ENCODE measurements at places on chromosomes 6 and 20.

DNA sequence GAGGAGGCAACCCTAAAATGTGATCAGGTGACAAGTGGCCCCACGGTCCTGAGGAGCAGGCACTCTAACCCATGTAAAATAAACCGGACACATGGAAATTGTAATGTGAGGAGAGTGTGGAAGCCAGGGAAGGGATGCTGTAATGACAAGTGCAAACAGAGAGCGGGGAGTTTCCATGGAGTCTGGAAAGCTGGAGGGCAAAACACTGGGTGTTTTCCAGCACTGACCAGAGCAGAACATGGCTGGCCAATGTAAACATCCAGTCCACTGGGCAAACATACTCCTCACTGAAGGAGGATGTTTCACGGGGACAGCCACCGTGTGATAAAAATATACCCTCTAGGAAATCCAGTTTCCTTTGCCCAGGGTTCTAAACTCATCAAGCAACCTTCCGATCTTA is 219.0 kb upstream of the JARID2 start:
- DNase-seq: no peak

DNA sequence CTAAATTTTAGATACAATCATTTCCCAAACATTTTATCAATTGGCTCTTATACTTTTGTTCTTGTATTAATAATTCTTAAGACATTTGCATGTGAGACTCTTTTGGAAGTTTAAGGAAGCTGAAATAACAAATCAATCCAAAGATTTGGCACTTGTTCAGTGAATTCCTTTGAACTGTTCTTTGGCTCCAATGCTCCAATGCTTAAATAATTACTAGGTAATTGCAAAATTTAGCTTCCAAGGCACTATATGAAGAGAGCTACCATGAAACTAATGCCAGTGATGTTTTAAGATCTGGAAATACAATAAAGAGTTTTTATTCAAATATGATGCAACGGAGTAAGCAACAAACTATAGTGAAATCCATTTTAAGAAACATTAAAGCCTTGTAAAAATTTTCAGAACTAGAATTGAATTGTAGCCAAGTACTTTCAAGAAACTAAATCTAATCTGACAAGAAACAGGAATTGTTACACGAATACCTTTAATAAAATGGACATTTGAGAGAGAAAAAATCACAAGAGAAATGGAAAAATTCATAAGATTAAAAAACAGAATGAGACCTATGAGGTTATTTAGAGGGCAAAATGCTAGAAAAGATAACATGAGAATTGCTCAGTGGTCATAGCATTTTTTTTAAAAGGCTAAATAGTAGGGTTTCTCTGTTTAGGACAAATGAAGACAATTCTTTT is 43.6 kb upstream of the SMLR1 start:
- DNase-seq: no peak

DNA sequence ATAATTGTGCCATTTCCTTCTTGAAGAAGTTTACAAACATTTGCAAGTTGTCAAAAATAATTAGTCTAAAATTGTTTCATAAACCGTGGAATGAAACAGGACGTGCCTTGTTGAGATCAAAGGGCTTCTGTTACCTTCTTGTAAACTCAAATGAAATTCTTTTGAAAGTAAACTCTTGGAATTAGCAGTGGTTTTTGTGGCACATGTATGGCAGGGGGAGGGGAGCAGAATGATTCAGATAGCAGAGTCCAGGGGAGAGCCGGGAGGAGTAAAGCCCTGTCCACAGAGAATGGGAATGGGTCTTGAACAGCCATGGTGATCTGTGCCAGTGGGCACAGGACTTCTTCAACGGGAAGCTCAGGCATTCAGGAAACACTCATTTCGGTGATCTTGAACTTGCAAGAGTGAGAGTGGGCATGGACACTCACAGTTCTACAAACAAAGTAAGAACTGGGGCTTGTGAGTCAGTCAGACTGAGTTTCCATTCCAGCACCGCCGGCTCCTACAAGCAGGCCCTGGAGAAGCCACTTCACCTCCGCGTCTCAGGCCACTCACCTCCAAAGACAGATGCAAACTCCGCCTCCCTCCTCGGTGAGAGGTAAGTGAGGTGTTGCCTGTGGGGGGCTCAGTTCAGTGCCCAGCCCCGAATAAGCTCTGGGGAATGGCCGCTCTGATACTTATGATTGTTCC is 143.1 kb downstream of the CDH26 start:
- DNase-seq: no peak

DNA sequence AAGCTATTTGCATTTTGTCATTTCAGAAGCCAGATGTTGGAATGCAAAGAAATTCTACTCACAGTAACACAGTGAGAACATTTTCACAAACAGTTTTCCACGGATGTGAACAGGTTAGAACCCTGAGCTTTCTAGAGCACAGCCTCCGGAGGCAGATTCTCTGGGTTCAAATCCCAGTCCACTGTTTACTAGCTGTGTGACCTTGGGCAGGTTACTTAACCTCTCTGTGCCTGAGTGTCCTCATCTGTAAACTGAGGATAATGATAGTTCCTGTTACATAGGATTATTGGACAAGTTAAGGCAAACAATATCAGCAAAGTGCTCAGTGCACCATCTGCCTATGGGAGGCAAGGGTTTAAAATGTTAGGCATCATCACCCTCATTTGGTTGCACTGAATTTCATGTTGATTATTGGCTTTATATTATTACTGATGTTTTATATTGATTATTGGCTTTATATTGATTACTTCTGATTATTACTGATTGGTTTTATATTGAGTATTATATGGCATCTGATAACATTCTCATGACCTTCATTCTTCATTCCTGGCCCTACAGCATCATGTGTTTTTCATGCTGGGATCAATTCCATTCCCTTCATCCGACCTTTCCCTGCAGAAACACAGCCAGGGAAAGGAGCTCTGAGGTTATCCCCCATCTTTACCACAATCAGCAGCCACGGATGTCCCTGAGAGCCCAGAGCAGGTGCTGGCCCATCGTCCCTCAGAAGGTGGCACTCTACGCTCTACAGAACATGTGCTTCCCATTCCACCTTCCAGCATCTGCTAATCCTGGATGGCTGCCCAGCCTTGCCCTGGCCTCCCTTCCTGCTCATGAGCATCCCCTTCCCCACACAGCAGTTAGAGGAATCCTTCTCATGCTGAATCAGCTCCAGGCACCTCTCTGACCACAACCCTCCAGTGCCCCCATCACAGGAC is 283.1 kb downstream of the PREX1 start:
- DNase-seq: no peak

GRCh38 chr20:50765674-50766073 is 29.2 kb upstream of the BCAS4 start:
- DNase-seq: no peak

DNA sequence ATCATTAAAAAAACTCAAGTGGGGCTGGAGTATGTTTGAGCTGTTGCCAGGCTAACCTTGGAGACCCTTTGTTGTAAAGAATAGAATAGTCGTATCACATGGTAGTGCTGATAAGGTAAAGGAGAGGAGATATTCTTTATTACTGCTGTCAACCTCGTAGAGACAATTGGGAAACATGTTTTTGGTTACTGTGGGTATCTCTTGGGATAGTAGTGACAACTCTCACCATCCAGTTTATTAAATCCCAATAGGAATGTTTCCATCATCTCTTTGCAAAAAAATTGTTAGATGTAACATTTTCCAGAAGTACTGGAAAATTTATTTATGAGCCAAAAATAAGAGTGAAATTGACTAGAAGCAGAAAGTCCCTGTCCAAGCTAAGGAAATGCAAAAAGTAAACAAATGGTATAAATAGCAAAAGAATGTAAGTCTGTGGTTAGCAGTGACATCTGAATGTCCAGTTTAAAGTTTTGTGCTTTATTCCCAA is 829.3 kb upstream of the CITED2 start:
- no peak for DNase-seq

DNA sequence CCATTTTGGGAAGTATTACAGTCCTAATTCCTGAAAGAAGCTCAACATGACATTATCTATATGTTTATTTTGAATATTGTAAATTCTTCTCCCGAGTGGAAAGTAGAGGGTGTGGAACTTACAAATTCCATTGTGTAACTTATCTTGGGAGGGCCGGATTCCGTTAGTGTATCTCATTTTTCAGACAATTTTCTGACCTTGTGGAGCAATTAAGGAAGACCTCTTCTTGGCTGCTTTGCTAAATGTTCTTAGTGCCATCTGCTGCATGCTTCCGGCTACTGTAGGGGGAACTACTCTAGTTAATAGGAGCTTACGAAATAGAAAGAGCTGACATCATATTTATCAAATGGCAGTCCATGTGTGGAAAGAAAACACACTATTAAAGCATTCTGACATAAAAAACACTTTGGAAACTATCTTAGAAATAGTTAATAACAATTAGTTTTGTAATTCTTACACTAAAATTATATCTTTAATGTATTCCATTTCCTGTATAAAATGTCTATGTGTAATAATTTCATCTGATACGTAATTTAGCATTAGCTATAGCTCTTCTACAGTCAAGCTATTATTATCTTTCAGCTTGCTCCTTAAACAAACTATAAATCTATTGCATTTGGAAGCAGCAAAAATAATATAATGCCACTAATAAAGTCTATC is 41.5 kb upstream of the KCNQ5 start:
- no peak for DNase-seq

DNA sequence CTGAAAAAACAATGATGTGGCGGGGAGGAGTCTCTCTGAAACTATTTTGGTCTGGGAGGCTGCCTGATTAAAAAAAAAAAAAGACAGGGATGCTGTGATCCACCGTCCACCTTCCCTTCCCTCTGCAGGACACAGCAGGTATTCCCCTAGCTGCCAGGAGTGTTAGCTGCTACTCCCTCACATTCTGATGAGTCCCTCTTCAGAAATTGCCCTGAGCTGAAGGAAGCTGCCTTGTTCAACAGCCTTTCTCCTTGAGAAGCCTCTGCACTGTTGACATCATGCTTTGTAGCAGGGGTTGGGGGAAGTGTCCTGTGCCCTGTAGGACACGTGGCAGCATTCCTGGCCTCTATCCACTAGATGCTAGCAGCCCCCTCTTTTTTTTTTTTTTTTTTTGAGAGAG is 71.7 kb upstream of the ZMYND8 start:
- no peak for DNase-seq

- DNase-seq: no peak
These were observed 85.5 kb downstream of the WASF1 start for GRCh38 chr6:110093981-110094380.

GRCh38 chr6:4983322-4983721 is 20.5 kb downstream of the RPP40 start:
- DNase-seq: no peak

GRCh38 chr6:137171824-137172733 is 1.4 kb downstream of the IL22RA2 start:
- no peak for DNase-seq

DNA sequence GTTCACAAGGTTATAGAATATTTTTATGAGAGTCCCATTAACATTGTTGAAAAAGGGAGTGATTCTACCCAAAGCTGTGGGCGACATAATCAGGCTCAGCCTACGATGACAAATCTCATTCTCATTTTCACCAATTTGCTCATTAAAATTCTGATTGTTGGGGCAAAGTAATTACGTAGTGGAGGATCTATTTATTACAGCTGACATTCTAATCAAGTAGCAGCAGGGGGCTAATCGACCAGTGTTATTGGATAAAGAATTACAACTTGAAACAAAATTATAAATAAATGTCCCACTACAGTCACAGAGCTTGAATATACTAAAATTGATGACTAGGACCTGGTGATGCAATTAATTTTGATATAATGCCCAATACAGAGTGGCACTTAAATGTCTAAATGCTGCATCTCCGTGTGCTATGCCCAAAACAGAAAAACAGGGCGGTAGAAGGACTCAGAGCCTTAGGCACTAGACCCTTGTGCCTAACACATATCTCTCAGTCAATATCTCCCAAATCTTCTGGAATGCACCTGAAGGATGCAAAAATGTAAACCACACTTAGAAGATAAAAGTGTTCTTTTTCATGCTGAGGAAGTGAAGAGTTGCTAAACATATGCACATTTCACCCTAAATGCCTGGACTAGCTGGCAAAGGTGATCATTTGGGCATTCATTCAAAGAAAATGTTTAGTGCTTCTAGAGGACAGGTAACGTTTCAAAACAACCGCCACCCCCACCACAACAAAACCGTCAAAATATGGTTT is 88.3 kb downstream of the CD24 start:
- no peak for DNase-seq

DNA sequence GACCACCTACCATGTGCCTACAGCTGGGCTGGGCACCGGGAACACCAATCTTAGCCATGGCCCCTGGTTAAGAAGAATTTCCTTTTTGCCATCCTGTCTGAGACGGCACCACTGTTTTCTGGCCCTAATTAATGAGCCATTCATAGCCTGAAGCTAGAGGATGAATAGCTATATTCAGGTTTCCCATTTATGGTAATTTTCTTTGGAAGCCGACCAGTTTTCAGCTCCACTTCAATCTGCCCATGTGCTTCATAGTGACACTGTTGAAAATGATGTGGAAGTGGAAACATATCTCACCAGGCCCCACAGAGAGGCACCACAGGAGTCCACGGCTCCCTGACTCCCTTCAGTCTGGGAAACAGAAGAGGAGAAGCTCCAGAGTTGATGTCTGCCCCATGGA is 22.6 kb upstream of the ULBP3 start:
- no peak for DNase-seq

DNA sequence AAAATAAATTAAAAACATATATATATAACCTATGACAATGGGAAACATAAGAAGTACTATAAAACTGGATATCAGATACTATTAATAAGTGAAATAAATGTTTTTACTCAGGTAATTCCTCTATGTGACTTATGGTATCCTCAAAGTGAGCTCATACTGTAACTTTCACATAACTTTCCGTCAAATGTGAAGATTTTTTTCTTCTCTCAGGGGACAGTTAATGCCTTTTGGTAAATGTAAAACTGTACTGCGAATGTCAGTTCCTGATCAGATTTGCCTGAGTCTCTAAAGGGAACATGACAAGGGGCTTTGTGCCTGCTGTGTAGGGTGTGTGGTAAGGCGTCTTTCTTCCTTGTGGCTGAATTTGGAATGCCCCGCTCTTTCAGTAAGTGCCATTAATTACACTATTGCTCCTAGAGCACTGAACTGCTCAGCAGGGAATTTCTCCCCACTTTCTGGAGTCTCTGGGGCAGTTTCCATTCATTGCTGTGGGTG is 271.8 kb downstream of the PRL start:
- no peak for DNase-seq

- DNase-seq: no peak
These were observed 45.2 kb upstream of the OSTM1 start for GRCh38 chr6:108119769-108120141.

DNA sequence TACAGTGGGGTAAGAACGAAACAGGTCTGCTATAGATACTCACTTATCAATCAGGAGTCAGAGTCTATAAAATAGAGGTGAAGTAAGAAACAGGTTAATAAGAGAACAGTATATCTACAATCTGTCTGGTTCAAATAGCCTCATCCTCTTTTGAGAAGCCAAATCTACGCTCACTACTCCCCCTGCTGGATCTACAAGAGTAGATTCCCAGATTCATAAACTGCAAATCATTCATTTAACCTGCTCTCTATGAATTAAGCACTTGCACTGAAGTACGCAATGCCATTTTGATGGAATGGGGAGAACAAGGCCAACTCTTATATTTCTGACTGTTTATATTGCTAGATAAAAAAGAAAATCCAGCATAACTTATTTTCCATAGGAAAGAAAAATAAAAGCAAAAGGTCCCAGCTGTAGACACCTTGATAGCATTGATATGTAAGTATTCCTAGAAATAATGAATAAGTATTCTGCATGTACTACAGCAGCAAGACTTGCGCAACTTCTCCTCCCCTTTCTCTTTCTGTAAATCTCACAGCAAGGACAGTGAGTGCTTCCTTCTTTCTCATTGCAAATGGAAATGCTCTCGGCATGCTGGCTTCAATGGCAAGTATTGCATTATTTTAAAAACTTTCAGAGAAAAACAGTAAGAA is 92.3 kb downstream of the RFX6 start:
- no peak for DNase-seq

All from activated T-cell treated with anti-CD3 and anti-CD28 coated beads, Interleukin-2, amount 50 U/mL, for 4 hours (primary cell).